Stimulated activated CD4-positive, alpha-beta T cell treated with anti-CD3 and anti-CD28 coated beads, Interleukin-12 subunit alpha, Interleukin-12 subunit beta, amount 100 ng/mL, for 4 hours (primary cell): ENCODE measurements at places on chromosomes 16 and 17.

- no peak for DNase-seq
These were observed 120.6 kb upstream of the TNRC6C start for GRCh38 chr17:77837917-77838316.

DNA sequence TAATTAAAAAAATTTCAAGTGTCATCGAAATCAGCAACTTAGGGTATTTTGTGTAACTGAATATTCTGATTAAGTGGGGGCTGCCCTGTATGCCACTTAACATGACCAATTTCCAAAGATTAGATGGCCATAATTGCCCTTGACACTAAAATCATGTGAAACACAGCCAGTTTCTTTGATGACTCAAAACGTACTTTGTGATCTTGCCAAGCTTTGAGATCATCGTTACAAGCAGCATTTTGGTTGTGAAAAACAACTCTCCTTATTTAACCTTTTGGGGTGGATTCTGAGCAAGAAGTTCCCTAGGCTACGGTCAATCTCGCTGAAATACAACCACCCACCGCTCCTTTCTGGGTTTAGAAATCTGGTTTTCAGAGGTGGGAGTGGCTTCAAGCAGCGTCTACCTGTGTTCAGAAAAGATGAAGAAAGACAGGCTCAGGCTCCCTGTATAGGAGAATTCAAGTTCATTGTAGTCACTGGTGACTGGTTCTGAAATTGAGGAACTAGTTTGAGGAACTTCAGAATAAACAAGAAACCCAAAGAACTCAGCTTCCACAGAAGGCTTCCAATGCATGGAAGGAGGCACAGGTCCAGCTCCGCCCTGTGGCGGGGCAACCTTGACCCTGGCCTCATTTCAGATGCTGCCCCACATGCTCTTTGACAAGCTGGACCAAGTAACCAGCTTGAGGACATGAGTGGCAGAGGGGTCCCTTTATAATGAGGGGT, 9.4 kb downstream of the MAP3K14 start:
- DNase-seq, result no peak

DNA sequence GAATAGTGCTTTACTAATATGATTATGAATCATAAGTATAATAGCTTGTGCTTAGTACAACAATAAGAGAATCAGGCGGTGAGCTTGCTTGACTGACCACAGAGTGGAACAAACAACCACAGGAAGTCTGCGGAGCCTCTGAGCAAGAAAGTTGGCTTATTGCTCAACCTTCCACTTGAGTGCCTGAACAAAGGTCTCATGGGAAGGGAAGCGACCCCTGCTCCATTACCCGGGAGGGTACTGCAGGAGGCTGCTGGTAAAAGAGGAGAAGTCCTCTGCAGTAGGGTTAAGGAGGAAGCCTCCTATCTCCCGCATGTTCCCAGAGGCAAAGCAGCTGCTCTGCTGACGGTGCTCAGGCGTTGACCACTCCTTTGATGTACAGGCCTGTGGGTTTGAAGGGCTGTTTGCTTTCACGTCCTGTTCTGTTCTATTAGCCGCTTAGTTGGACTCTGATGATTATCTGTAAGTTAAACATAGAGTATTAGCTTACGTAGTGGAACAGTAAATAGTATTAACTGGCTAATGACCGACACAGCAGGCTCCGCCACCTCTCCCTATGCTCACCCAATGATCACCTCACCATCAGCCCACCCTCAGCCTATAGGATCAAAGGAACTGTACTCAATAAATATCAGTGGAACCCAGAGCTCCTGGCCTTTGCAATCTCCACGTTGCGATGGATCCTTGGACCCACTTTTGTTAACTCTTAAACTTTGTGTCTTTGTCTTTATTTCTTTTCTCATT, 17.5 kb downstream of the ALOX15B start:
- no peak for DNase-seq

DNA sequence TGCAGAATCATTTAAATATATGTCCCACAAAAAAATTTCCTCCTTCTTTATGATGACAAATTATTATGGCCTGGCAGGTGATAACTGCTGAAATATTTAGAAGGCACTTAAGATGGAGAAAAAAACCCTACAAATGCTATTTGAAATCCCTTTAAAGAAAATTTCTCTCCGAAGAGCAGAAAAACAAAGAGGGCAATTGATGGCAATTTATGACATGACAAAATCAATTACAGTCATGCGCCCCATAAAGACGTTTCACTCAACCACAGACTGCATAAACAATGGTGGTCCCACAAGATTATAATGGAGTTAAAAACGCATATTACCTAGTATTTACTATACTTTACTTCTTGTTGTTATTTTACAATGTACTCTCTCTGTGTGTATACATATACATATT, 25.2 kb upstream of the KIF2B start:
- no peak for DNase-seq

DNA sequence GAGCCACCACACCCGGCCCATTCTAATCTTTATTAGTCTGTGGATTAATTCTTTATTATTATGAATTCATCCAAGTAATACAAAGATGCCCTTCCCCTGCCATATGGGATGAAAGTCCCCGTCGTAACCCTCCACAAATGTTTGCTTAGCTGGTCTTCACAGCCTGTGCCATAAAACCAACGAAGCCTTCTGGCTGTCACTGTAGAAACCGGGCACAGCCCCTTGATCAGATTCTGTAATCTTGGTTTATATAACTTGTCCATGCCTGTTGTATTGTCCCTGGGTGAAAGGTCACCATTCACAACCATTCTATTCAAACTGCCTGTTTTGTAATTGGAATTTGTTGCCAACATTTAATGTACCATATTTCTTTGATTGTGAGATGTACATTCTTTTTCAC, 66.5 kb downstream of the ATP2C2 start:
- DNase-seq, result no peak

DNA sequence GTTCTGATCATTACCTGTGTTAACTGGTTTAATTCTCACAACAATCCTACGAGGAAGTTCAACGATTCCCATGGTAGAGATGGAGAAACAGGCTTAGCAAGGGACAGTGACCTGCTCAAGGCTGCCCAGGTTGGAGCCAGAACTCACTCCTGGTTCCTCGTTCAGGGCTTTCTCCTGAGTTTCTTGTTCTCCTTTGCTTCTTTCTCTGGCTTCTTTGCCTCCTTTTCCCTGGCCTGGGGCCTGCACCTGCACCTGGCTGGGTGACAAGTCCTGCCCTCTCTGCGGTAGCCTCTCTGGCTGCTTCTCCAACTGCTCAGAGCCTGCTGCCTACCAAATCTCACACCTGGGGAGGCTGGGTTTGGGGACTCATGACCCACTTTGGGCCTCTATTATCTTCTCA, 2.8 kb downstream of the CCL22 start:
- DNase-seq, result no peak

GRCh38 chr17:29057361-29057760, 14.4 kb downstream of the PIPOX start:
- no peak for DNase-seq

DNA sequence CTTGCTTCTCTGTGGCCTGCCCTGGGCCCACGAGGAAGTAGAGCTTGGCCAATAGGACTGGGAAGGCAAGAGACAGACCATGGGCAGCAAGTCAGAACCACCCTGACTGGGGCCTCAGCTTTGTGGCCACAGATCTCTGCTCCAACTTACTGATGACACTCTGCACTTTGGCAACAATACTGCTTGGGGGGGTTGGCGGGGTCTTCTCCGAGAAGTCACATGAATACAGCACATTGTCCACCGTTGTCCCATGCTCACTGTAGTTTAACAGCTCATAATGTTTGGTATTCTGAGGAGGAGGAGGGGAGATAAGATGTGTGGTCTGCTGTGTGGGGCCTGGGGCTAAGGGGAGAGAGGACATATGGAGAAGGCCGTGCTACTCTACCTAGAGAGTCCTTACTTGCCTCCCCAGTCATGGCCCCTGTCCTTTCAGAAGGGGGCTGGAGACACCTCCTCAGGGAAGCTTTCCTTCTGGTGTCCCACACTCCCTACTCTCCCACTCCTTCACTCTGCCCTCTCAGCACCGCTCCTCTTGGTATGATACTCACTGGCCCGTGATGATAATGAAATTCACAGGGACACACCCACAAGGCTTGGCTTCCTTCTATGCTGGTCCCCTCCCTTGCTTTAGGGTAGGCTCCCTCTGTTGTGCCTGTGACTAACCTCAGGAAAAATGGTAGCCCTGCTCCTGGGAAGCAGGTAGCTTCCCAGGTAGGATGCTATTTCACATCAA, 4.0 kb upstream of the DHRS13 start:
- no peak for DNase-seq

DNA sequence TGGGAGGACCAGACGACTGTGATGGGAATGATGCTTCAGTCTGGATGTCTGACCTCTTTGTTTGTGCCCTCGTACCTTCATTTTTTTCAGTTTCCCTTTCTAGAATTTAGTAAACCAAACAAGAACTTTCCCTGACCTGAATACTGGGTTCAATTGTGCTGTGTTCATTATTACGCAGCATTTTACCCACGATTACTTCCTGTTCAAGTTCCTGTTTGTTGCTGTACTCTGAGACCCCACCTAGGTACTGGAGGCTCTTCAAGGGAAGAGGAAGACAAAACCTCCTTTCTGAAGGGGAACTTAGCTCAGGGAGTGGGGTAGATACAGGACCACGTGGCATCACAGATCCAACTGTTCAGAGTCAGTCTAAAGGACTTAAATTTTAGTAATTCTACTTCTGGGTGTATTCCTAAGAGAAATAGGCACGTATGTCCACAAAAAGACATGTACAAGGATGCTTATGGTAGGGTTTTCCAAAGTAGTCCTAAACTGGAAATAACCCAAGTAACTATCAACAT, 9.2 kb upstream of the PRKCB start:
- no peak for DNase-seq

GRCh38 chr16:1003391-1004347, 22.1 kb downstream of the SOX8 start:
- peak; percentile 48 for DNase-seq

DNA sequence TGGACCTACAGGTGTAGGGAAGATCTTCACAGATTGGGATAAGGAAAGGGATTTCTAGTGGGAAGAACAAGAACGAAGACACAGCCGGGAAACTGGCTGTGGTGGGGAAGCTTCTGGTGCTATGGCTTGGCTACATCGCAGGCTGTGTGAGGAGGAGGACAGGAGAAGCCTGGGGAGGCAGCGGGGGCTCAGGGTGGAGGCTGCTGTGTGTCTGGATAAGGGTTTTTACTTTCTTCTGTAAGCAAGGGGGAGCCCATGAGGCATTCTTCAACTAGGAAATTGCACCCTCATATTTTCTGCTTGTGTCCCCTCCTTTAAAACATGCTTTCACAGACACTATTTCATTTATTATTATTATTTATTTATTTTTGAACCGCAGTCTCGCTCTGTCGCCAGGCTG, 2.9 kb upstream of the RHBDF2 start:
- no peak for DNase-seq

- DNase-seq, result no peak
These were observed 680.6 kb upstream of the C16orf82 start for GRCh38 chr16:26386096-26386495.

DNA sequence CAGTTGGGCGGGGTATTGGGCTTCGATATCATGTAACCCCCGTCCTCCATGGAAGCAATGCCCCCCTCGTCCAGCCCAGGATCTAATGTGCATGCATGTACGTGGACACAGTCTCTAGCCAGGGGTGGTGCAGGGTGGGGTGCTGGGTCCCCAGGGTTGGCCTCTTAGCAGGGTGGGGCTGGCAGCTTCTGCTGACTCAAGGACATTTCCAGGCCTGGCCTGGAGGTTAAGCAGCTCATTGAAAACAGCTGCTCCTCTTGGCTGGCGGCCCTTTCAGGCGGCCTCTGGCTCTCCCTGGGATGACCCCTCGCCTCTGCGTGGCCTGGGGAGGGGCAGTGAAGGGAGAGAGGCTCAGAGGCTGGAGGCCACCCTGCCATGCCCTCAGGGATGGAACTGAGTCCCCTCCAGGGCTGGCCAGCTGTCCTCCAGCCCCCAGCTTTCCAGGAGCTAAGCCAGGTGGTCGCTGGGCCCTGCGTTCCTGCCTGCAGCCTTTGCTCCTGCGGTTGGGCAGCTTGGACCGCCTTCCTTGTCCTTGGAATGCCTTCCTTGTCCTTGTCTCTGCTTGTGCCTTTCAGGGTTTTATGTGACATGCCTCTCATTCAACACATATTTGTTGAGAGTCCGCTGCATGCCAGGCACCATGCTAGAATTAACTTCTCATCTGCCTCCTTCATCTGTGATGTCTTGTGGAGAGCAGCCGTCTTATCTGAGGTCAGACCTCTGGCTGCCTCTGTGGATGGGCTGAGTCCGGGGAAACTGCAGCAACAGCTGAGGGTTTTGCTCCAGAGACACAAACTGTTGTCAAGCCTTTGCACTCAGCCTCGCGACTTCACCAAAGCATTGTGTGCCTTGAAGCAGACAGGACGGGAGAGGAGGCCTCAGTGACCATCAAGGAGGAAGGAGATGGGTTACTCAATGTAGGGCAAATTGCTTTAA, 26.6 kb downstream of the MRC2 start:
- DNase-seq, result no peak
